Neuronal stem cell (in vitro differentiated cells): ENCODE measurements at places on chromosomes 2 and 18.

DNA sequence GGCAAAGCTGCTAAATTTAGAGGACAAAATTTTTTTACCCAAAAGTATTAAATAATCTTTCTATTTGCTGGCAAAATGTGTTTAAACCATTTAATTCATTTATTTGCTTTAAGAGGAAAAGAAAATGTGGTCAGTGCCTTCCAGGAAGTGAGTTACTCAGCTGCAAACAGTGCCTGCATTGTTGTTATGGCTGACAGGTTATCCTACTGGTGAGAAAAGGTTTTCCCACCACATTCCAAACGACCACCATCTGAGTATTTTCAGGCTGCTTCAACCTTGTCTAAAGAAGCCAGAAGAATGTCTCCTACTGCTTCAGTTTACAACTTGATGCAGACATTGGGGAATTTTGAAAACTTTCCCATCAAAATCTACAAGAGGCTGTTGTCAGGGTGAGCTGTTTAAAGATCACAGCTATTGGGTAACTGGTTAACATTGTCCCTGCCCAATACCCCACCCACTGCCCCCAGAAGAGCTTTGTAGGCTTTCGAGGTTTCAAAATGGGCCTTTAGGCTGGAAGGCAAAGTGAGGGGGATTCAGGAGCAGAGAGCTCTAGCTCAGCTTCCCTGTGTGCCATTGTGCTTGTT, 461.3 kb upstream of the FANCL start:
- DNase-seq = no peak
- peaks cover 3% of the 10 kb centered on the region for H3K4me1 ChIP-seq
- no peaks in the 10 kb centered on the region for H3K27me3 ChIP-seq
- H3K27ac ChIP-seq = no peak overlapping the region
- H3K36me3 ChIP-seq = no peaks in the 10 kb centered on the region

GRCh38 chr2:161033059-161033660, 127.1 kb upstream of the TANK start:
- no peak for DNase-seq
- no peaks in the 10 kb centered on the region for H3K27me3 ChIP-seq
- no peaks in the 10 kb centered on the region for H3K36me3 ChIP-seq
- no peaks in the 10 kb centered on the region for H3K4me1 ChIP-seq
- no peak overlapping the region for H3K27ac ChIP-seq
- H3K4me3 ChIP-seq = no peak overlapping the region

DNA sequence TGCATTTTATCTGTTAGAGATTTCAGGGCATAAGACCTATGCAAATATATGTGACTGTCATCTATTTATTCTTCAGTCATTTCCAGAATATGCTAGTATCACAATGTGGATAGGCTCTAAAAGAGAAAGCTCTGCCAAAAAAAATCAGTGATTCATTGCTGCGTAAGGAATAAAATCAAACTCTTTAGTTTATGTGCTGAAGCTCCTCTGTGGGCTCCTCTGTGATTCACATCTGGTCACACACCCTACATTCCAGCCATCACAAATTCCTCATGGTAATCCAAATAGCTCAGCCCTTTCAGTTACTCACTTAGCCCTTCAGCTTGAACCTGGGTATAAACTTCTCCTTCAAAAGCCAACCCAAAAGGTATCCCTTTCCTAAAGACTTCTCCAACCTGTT, 21.4 kb downstream of the DLGAP1 start:
- DNase-seq = no peak
- H3K4me3 ChIP-seq = no peak overlapping the region
- no peaks in the 10 kb centered on the region for H3K27me3 ChIP-seq
- no peaks in the 10 kb centered on the region for H3K36me3 ChIP-seq
- no peaks in the 10 kb centered on the region for H3K4me1 ChIP-seq
- no peak overlapping the region for H3K27ac ChIP-seq

- no peak for DNase-seq
- H3K27ac ChIP-seq = no peak overlapping the region
- H3K27me3 ChIP-seq = no peaks in the 10 kb centered on the region
- no peak overlapping the region for H3K4me3 ChIP-seq
These were observed 453.8 kb upstream of the MC4R start for GRCh38 chr18:60826346-60826745.

- H3K4me3 ChIP-seq = no peak overlapping the region
- H3K27ac ChIP-seq = no peak overlapping the region
- peaks cover 6% of the 10 kb centered on the region for H3K27me3 ChIP-seq
These were observed 19.8 kb downstream of the DTNA start for GRCh38 chr18:34729740-34730355.

DNA sequence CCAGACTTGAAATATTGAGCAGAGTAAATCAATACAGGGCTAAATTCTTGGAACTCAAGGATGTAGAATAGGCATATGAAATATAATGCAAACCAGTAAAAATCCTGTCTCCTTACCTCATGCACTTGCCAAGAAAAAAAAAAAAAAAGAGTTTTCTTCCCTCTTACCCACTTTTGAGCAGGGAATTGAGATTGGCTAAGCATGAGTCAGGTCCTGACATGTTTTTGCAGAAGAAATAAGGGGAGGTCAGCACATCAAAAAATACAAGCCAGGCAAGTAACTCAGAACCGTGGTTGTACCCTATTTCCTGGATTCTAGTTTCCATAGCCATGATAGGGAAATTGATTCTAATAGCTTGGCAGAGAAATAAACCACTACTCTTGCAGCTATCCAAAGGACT, 1526.7 kb downstream of the LRP1B start:
- no peaks in the 10 kb centered on the region for H3K36me3 ChIP-seq
- H3K4me3 ChIP-seq = no peak overlapping the region
- DNase-seq = no peak
- H3K27ac ChIP-seq = no peak overlapping the region
- no peaks in the 10 kb centered on the region for H3K27me3 ChIP-seq

DNA sequence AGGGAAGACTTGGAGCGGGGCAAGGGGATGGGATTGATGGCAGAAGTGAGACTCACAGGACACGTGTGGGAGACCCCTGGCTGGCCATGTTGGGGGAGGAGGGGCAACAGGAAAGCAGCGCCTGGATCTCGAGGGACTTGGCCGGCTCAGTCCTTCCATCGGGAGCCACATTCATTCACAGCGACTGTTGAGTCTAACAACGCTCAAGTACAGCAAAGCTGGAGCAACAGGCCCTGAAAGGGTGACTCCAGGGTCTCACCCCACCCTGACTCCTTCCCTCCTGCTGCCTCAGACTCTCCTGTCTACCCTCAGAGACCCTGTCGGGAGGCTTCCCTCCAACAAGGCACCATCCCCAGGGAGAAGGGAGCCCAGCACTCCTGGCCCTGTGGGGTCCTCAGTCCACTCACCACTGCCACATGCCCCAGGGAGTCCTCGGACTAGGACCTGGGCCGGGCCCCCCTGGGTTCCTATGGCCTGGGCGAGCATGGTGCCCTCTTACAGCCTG, 14.8 kb upstream of the ALPI start:
- no peak overlapping the region for H3K4me3 ChIP-seq
- no peak overlapping the region for H3K27ac ChIP-seq
- no peaks in the 10 kb centered on the region for H3K4me1 ChIP-seq
- peaks cover 24% of the 10 kb centered on the region for H3K27me3 ChIP-seq
- no peak for DNase-seq

GRCh38 chr2:100819370-100820272, at the start of gene NPAS2:
Gene NPAS2, plus strand, starts transcription at chr2:100820139. Its CDS starts 84,616 bp downstream, at chr2:100904755.
- H3K36me3 ChIP-seq = no peaks in the 10 kb centered on the region
- H3K4me1 ChIP-seq = peaks cover 5% of the 10 kb centered on the region
- peak within 1 kb of the TSS; percentile 29 for H3K4me3 ChIP-seq

- peaks cover 7% of the 10 kb centered on the region for H3K27me3 ChIP-seq
- H3K27ac ChIP-seq = no peak overlapping the region
- H3K4me1 ChIP-seq = peaks cover 11% of the 10 kb centered on the region
- H3K36me3 ChIP-seq = no peaks in the 10 kb centered on the region
These were observed 76.6 kb upstream of the FZD7 start for GRCh38 chr2:201957091-201957490.

DNA sequence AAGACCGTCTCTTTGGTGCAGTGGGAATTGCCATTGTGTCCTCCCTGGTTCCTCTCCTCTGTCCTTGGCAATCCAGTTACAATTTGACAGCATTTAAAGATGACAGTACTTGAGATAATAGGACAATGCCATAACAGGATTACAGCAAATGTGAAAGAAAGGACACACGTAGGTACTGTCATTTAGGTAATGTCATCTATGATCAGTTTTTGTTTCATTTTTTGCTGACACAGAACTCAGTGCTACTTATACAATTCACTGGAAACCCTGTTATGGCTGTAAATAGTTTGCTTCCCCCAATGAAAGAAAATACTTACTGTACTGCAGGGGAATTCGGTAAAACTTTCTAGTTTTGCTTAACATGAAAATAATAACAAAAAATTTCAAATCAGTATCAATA, 65.2 kb downstream of the BCL11A start:
- H3K27ac ChIP-seq = no peak overlapping the region
- no peaks in the 10 kb centered on the region for H3K4me1 ChIP-seq
- DNase-seq = no peak

DNA sequence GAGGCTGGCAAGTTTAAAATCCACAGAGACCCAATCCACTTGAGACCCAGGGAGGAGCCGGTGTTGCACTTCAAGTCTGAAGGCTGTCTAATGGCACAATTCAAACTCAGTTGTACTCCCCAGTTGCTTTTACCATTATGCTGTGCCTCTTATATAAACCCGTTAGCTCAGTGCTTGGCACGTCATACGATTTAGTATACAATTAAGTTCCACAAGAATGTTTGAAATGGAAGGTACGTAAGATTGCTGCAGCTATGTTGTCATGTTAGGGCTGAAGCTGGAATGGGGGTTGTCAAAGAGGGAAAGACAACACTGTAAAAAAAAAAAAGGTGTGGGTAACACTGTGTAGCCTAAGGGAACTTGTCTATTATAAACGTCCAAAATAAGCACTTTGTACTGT, 30.2 kb downstream of the LIMS1 start:
- no peak overlapping the region for H3K4me3 ChIP-seq
- no peaks in the 10 kb centered on the region for H3K27me3 ChIP-seq
- no peak overlapping the region for H3K27ac ChIP-seq
- H3K4me1 ChIP-seq = peaks cover 10% of the 10 kb centered on the region
- H3K36me3 ChIP-seq = no peaks in the 10 kb centered on the region

DNA sequence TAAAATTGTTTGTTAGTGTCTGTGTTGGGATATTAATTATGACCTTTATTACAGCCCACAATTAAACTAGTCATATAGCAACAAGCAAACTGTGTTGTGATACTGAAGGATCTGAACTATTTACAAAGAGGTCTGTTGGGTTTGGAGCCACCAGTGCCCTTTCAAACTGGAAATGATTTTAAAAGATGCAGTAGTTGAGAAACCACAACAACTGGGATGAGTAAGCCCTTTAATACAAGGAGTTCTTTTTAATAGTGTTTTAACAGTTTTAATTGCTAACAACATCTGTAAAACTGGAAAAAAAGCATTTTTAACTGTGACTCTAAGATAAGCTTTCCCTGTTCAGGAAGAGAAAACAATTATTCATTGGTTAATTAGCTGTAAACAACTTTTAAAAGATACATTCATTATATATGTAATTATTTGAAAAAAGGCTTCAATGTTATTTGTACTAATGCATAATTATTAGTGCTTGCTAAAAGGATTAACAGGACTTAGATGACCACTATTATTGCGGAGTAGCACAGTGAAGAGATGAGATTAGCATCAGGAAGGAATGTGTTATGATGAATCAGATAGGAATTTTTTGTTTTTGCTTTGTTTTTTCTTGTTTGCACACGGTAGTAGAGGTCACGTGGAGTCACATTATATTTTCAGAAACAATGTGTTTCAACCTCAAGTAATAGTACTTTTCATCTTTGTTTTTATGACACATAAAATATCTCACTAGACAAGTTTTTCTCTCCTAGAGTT, 392.7 kb upstream of the FANCL start:
- no peak overlapping the region for H3K27ac ChIP-seq
- no peak for DNase-seq
- H3K36me3 ChIP-seq = no peaks in the 10 kb centered on the region
- no peaks in the 10 kb centered on the region for H3K4me1 ChIP-seq

GRCh38 chr2:153235516-153235915, 243.0 kb downstream of the RPRM start:
- no peaks in the 10 kb centered on the region for H3K27me3 ChIP-seq
- no peaks in the 10 kb centered on the region for H3K36me3 ChIP-seq
- no peak for DNase-seq
- H3K27ac ChIP-seq = no peak overlapping the region
- H3K4me1 ChIP-seq = no peaks in the 10 kb centered on the region
- H3K4me3 ChIP-seq = no peak overlapping the region

- no peaks in the 10 kb centered on the region for H3K36me3 ChIP-seq
- H3K4me3 ChIP-seq = no peak overlapping the region
- H3K4me1 ChIP-seq = no peaks in the 10 kb centered on the region
- H3K27me3 ChIP-seq = no peaks in the 10 kb centered on the region
- no peak for DNase-seq
These were observed 926.4 kb upstream of the FANCL start for GRCh38 chr2:59167514-59167913.

DNA sequence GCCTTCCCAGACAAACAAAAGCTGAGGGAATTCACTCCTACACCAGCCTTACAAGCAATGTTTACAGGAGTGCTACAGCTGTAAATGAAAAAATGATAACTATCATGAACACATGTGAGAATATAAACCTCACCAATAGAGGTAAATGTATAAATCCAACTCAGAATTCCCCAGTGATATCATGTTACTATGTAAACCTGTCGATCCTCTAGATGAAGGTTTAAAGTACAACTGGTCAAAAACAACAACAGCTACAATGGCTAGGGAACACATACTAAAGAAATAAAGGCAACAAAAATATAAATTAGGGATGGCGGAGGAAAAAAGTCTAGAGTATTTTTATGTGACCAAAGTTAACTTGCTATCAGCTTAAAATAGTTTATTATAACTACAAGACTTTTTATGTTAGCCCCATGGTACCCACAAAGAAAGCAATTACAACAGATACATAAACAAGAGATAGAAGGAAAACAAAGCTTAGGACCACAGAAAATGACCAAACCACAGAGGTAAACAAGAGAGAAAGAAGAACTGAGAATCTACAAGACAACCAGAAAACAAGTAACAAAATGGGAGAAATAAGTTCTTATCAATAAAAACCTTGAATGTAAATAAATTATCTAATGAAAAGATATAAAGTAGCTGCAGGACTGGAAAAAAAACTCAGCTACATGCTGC, 8.3 kb downstream of the CERKL start:
- no peak for DNase-seq
- no peaks in the 10 kb centered on the region for H3K36me3 ChIP-seq

GRCh38 chr2:40189881-40190280, 262.0 kb downstream of the SLC8A1 start:
- H3K27me3 ChIP-seq = no peaks in the 10 kb centered on the region
- H3K4me1 ChIP-seq = no peaks in the 10 kb centered on the region
- H3K4me3 ChIP-seq = no peak overlapping the region
- no peak for DNase-seq
- no peaks in the 10 kb centered on the region for H3K36me3 ChIP-seq

DNA sequence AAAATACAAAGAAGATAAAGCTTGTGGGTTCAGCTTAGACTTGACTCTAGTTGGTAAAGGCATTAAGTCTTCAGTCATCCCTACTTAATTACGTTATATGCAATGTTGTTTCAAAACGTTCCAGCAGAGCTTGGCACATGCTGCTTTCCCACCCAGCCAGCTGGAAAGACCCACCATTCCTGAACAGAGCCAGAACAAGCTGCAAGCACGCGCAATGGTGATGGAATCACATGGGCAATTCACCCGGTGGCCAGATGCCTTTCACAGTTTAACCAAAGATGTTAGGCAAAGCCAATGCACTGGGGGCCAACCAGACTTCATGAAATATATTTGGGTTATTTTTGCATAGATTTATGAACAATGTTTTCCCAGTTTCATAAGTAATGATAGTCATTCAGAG, 123.4 kb upstream of the CDH20 start:
- H3K27ac ChIP-seq = no peak overlapping the region
- H3K36me3 ChIP-seq = no peaks in the 10 kb centered on the region
- no peaks in the 10 kb centered on the region for H3K27me3 ChIP-seq
- H3K4me1 ChIP-seq = no peaks in the 10 kb centered on the region
